GM12864 (cell line): ENCODE measurements at places on chromosomes 6 and 20.

DNA sequence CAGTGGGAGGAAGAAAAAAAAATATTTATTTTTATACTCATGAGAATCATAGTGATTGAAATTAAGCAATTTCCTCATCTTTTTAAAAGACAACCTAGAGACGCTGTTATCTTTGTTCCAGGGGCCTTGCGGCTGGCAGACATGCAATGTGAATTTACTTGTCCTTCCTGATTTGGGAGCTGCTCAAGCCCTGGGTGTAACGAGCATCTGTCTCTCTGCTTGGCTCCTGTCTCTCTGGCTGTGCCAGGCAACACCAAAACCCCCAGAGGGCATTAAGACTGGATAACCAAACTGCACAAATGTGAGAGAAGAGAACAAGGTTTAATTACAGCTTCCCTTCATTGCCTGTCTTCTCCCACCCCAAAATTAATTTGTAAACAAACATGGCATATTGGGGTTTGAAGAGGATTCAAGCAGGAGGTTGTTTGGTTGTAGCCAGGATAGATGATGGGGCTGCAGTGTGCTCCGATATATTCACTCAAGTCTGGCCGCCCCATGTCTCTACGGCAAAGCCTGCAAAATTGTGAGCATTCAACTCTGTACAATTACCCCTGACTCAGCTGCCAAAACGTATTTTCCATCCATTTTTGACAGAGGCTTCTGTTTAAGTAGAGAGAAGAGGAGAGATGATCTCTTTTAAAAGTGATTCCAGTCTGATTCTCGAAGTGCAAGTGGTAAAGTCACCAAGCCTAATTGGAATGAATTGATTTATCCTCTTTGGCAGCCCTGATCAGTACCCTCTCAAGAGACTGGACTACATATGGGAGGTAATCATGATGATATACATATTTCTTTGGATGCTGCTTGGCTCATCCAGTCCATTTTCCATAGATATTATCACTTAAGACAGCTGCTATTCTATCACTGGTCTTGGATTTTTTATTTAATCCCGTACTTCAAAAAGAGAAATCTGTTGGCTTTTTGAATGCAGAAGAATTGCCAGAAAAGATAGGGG is 170.2 kb downstream of the SLC24A3 start:
- no peak for DNase-seq

- DNase-seq: no peak
These were observed 20.4 kb upstream of the MCM3 start for GRCh38 chr6:52304983-52305390.

DNA sequence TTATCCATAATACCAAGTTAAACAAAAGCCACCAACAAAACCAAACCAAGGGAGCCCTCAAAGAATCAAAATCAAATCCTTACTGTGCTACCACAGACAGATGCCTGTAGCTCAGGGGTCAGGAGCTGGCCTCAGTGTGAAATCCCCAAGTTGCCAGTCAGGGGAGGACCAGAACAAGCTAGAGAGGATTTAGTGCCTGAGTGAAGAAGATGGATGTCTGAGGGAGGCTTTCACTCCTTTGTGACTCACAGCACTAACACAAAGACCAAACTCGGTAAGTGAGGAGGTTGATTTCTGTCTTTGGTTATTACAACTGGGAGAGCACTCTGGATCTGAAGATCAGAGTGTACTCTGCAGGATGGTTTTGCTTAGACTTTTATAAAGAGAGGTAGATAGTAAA is 189.9 kb upstream of the ZNF184 start:
- DNase-seq: no peak

- DNase-seq: no peak
These were observed 223.1 kb downstream of the EYA2 start for GRCh38 chr20:47117773-47118172.

GRCh38 chr20:45238139-45238538 is 16.2 kb downstream of the SLPI start:
- DNase-seq: no peak

- DNase-seq: no peak
These were observed 36.4 kb downstream of the HFE start for GRCh38 chr6:26123675-26123946.

GRCh38 chr20:16057651-16058050 is 515.6 kb downstream of the KIF16B start:
- DNase-seq: no peak

DNA sequence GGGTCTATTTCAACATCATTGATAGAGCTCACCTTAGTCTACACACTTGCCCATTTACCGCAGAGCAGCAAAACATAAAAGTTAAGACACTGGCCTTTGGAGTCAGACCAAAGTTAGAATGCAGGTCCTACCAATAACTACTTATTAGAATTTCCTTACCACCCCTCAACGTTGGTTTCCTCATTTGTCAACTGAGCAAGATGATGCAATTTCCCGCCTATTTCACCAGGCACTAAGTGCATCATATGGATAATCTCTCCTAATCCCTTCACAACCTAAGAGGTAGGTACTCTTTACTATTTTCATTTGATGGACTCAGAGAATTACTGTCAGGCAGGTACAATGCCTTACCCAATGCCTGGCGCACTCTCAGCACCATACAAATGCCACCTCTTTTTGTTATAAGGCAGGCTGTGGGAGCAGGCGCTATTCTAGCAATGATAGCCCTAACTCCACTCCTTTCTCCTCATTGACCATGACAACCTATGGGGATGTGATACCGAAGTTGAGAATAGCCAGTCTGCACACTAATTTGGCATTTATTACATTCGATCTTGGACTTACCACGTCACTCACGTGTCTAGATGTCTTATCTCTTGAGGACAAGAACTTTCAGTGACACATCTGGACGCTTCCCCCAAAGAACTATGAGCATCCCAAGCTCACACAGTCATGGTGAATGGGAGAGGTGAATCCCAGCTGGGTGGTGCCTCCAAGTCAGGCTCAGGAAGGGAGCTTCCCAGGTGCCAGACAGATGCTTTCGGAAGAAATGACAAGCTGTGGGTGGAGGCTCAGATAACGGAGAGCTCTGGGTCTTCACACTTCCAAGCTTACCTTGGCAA is 128.1 kb upstream of the STMND1 start:
- no peak for DNase-seq

DNA sequence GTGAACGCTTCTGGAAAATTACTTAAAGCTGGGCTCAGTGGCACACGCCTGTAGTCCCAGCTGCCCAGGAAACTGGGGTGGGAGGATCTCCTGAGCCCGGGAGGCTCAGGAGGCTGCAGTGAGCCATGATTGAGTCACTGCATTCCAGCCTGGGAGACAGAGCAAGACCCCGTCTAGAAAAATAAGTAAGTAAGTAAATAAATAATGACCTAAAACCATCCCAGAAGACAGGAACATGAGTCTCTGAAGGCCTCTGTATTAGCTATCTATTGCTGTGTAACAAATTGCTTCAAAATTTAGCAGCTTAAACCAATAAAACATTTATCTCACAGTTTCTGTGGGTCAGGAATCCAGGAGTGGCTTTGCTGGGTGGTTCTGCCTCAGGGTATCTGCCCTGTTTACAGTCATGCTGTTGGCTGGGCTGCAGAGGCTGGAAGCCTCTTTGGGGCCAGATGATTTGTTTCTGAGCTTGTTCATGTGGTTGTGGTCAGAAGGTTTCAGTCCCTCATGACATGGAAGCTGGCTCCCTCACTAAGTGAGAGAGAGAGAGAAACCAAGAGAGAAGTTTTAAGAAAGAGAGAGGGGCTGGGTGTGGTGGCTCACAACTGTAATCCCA is 48.4 kb upstream of the NCOA3 start:
- DNase-seq: peak; percentile 95

DNA sequence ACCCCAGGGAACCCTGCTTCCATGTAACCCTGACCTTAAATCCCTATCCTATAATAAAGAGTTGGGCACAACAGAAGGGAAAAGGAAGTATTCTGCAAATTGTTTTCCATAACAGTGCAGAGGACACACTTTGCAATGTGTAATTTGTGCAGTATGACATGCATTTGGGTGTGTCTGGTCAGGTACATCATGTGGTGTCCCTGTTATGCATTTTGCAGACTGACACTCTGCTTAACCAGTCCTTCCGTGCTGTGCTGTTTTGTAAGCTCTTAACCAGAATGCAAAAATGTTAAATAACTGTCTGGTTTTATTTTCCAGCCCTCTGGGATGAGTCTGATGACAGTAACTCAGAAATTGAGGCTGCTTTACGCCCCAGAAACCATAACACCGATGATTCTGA is 57.0 kb upstream of the XRN2 start:
- no peak for DNase-seq

DNA sequence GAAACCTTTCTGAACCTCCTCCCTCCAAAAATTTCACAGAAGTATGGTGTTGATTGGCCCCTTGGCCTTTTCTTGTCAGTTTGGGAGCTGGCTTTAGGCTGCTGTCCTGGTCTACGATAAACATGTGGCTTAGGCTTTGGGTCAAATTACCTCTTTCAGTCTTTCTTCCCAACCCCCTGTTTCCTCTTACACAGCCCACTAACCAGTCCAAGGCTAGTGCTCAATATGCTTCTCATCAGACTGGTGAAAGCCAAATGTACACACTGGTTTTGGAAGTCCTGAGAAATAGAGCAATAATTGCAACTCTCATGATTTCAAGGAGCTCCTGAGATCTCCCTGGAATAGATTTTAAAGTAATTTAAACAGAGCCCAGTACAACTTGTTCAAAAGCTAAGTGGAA is 933.7 kb upstream of the GJE1 start:
- no peak for DNase-seq

- no peak for DNase-seq
These were observed 24.5 kb upstream of the PTCHD4 start for GRCh38 chr6:48135323-48136084.

GRCh38 chr6:91824331-91824730 is 1237.5 kb upstream of the MAP3K7 start:
- DNase-seq: no peak
